ENCODE measurements at places on chromosomes 3 and 15. TPM values are rescaled to one million over a fixed set of nuclear protein-coding genes. Genes with fewer than 3 reads are reported as not detected.

The NEK10 gene
- 58.6 TPM for total RNA-seq

The HRG gene
- not detected for total RNA-seq

The INSYN1 gene
- 4.7 TPM for total RNA-seq

The MINDY4B gene
- not detected for total RNA-seq

The CHST13 gene
- not detected for total RNA-seq

The GOLGA8N gene
- total RNA-seq: 4.7 TPM

The TMIE gene
- under 0.01 TPM for total RNA-seq

The RPLP1 gene
- 94.6 TPM for total RNA-seq

The LRRC15 gene
- 3.6 TPM for total RNA-seq

The GALNT15 gene
- total RNA-seq: 7.1 TPM

GRCh38 chr15:70017025-70017424, 80.7 kb downstream of the TLE3 start:
- DNase-seq: no peak

DNA sequence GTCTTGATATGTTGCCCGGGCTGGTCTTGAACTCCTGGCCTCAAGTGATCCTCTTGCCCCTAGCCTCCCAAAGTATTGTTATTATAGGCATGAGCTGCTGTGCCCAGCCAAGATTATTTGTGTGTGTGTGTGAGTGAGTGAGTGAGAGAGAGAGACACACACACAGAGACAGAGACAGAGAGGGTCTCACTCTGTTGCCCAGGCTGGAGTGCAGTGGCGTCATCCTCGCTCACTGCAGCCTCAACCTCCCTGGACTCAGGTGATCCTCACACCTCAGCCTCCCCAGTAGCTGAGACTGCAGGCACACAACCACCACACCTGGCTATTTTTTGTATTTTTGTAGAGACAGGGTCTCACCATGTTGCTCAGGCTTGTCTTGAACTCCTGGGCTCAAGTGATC, 5.8 kb downstream of the ICE2 start:
- DNase-seq: no peak

GRCh38 chr3:270688-271087, 74.1 kb downstream of the CHL1 start:
- no peak for DNase-seq

- DNase-seq: peak; percentile 81
These were observed 20.1 kb upstream of the GOLGA6L2 start for GRCh38 chr15:23467110-23467600.

GRCh38 chr3:145698250-145698649, 462.7 kb downstream of the PLOD2 start:
- no peak for DNase-seq

DNA sequence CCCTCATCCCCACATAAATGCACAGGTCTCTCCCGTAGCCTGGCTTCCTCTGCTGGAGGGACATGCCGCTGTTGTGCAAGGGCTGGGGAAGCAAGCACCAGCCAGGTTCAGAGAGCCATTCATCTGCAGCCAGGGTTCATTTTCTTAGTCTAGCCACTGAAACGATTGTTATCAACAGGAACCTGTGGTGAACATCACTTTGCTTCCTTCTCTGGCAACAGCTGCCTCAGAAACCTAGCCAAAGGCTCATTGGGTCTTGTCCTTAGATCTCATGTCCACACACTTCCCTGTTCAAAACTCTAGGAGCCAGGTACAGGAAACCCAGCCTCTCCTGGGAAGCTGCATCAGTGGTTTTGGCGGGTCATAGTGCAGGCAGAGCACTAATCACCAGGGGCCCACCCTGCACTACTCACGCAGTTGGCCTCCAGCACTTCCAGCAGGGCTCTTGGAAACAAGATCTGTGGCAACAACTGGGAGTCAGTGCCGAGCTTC, 47.0 kb downstream of the OXNAD1 start:
- DNase-seq: no peak

DNA sequence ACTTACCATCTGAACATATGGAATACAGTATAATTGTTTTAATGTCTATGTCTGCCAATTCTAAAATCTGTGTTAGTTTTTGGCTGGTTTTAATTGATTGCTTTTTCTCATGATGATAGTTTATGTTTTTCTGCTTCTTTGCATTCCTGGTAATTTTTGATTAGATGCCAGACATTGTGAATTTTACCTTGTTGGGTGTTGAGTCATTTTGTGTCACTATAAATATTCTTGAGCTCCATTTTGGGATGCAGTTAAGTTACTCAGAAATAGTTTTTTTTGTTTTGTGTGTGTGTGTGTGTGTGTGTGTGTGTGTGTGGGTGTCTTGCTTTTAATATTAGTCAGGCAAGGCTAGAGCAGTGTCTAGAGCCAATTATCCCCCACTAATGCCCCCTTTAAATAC, 818.8 kb upstream of the NR2F2 start:
- DNase-seq: no peak

DNA sequence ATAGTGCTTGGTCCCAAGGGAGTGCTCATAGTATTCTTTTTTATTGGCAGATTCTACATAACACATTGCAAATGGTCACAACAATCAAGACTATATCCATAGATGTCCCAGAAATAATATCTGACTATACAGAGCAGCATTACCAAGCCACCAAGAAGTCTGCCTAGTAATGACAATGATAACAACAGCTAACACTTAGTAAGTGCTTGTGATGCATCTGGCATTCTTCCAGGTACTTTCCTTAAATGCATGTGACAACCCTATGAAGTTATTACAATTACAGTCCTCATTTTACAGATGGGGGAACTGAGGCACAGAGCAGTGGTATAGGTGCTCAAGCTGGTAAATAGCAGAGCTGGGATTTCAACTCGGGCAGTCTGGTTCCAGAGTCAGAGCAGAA, 49.6 kb upstream of the ICE2 start:
- DNase-seq: no peak

DNA sequence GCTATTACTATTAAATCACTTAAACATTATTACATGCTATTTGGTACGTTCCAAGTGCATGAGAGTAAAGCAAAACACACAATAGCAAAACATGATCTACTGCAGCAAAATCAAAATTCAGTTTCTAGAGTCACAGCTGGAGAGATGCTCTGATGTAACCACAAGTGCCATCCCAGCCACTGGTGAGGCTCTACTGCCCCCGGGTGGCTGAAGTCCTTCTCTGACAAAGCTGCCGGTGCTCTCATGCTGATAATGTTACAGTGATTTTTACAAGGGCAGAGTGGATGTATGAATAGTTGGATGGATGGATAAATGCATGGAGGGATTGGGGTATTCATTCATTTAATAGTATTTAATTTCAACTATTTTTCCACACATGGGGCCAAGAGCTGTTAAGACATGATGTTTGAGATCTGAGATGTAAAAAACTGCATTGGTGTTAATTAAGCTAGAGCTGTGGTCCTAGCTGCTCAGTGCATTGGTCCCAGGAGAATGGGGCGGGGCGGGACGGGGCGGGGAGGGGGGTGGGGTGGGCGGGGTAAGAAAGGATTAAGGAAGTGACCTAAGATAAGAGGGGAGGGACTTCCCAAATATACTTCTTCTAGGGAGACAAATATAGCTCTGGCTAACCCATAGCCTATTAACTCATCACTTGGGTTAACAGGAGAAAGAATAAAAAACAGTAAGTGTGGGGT, 5.3 kb upstream of the SPESP1 start:
- peak; percentile 97 for DNase-seq

DNA sequence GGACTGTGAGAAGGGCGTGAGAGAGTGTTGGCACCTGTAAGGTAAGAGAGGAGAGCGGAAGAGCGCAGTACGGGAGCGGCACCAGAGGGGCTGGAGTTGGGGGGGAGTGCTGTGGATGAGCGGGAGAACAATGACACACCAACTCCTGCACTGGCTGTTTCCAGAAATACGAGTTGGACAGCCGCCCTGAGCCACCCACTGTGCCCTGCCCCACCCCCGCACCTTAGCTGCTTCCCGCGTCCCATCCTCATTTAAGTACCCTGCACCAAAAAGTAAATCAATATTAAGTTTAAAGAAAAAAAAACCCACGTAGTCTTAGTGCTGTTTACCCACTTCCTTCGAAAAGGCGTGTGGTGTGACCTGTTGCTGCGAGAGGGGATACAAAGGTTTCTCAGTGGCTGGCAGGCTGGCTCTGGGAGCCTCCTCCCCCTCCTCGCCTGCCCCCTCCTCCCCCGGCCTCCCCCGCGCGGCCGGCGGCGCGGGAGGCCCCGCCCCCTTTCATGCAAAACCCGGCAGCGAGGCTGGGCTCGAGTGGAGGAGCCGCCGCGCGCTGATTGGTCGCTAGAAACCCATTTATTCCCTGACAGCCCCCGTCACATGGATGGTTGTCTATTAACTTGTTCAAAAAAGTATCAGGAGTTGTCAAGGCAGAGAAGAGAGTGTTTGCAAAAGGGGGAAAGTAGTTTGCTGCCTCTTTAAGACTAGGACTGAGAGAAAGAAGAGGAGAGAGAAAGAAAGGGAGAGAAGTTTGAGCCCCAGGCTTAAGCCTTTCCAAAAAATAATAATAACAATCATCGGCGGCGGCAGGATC, at the start of gene SOX2:
Gene SOX2 (plus strand): TSS at position 601 of the 811 bp plus-strand sequence. CDS start 436 bp downstream, outside the sequence.
- DNase-seq: peak; percentile 92

Data from osteoblast (primary cell).